ENCODE measurements at places on chromosomes 11 and 22.

DNA sequence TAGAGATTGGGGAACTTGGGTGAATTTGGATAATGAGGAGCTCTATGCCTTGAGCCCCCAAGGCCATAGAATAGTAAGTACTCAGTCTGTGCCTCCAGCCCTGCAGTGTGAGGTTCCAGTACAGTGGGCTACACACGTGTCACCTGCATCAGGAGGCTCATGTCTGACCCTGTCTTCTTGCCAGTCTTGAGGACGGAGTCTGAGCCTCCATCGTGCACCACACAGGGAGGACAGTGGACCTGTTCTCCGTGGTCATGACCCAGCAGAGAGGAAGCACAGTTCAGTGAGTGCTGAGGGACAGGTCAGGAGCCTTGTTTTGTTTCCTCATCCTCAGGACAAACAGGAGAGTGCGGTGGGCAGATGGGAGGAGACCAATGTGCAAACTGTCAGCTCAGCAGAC, 30.8 kb downstream of the RPS13 start:
- no peak for DNase-seq

DNA sequence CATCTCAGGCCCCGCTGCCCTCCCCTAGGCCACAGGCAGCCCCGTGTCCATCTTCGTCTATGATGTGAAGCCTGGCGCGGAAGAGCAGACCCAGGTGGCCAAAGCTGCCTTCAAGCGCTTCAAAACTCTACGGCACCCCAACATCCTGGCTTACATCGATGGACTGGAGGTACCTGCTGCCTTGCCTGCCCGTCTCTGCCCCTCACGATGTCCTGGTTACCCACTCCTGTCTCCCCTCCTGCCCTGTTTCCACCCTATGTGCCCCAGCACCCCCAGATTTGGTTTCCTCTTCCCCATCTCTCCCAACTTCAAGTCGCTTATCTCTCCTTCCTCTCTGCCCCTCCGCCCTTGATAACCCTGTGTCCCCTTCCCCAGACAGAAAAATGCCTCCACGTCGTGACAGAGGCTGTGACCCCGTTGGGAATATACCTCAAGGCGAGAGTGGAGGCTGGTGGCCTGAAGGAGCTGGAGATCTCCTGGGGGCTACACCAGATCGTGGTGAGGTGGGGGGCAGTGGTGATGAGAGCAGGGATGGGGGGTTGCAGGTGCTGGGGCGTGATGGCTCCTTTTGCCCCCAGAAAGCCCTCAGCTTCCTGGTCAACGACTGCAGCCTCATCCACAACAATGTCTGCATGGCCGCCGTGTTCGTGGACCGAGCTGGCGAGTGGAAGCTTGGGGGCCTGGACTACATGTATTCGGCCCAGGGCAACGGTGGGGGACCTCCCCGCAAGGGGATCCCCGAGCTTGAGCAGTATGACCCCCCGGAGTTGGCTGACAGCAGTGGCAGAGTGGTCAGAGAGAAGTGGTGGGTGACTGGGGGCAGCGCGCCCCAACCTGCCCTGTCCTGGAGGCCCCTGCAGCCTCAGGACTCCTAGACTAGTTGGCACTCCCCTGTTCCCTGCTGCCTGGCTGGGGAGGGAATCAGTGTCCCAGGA, 930 bp downstream of the SCYL1 start:
- no peak for DNase-seq

DNA sequence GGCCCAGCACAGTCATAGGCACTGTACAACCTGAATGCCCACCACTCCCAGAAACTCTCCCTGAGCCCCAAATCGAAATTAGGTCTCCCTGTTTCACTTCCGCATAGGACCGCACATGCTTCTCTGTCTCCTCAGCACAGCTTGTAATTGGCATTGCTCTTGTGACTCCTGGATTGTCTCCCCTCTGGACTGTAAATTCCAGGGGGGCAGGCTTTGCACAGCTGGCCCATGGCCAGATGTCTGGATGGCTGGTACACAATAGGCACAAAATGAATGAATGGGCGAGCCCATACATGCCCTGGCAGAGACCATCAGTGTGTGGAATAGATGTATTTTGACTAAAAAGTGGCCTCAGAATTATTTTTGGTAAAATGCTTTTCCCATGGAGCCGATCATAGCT, 63.3 kb upstream of the PHF21B start:
- DNase-seq = no peak

DNA sequence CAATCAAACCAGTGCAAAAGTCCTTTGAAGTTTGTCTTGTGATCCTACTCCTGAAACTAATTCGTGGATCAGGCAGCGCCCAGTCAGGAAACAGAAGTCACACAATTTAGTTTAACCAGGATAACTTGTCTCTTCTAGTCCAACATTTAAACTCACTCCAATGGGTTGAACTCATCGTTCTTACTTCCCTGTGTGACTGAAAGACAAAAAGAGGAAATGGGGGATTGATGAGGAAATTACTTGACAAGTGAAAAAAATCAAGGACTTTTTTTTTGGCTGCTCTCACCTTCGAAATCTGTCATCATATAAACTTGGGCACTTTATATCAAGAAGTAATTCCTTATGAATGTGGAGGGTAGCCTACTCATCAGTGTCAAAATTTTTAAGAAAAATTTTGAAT, 78.4 kb downstream of the HSD17B12 start:
- no peak for DNase-seq

DNA sequence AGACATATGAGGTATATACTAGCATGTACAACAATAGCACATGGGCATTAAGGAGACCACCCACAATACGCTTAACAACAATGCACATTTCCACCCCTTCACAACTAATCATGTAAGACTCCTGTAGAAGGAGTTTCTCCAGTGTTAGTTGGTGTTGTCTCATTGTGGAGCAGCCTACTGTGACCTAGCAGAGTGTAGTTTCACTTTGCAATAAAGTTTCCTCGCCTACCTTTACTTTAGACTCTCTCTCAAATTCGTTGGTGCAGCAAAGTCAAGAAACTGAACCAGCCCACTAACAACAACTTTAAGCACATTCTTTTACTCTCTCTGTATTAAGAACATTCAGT, 863.6 kb downstream of the FAM181B start:
- no peak for DNase-seq

- no peak for DNase-seq
Observed at GRCh38 chr11:120893440-120894201, 130.3 kb upstream of the TBCEL start.

DNA sequence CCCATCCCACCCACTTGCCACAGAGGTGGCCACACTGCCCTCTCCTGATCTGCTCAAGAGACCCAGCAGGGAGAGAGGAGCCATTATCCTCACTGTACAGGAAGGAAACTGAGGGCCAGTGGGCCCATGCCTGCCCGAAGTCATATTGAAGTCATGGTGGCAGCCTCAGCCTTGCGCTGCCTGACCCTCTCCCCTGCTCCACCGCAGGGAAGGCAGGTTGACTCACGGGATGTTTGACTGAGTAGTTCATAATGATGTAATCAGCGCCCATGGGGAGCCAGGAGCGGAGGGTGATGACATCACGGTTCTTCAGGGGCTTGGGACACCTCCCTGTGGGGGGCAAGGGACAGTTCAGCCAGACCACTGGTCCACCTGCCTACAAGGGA, 6.1 kb upstream of the ARAP1 start:
- DNase-seq = no peak

GRCh38 chr11:97638641-97639224, 1248.9 kb downstream of the JRKL start:
- no peak for DNase-seq

DNA sequence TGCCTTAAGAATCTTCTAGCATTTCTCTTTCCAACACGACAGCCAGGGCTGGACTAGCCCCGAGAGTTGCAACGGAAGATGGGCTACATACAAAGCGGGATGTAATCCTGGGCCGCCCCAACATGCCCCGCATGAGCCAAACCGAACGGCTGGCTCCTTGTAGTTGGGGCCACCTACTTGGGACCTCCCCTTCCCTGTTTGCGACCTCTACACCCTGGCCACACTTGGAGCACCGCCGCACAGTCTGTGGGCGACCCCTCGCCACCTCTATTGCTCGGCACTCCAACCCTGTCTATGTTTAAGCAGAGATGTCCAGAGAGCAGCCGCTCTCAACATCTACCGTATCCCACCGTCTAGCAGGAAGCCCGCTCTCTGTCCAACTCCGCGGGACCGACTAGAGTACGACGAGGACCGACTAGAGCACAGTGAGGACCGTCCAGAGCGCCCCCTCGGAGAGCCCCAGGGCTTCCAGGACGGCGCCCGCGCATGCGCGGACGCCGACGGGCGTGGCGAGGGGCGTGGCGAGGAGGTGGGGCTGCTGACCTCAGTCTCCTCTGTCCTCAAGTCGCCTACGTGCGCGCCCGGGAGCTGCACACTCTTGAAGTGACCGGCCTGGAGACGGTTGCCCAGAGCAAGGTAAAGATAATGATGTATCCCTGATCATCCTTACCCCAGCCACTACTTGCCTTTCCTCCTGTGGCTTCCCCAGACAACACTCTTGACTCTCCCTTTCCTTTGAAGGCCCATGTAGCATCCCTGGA, 32.3 kb downstream of the NEAT1 start:
- peak; percentile 95 for DNase-seq

DNA sequence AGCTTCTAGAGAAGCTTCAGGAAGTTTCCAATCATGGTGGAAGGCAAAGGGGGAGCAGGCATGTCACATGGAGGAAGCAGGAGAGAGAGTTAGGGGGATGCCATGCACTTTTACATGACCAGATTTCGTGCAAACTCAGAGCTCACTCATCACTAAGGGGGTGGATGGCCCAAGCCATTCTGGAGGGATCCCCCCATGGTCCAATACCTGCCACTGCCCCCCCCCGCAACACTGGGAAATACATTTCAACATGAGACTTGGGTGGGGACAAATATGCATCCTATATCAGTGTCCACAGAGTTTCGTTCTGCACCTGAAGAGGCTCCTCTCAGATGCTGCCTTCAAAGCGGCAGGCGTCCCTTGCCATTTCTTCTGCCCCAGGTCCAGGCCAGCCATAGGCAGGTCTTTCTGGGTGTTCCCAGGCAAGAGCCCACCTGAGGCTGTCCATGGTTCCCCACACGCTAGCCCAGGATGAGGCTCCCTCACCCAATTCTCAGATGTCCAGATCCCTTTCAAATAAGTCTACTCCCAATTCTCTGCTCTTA, 1344.3 kb downstream of the TBC1D22A start:
- no peak for DNase-seq

All from activated CD8-positive, alpha-beta memory T cell treated with anti-CD3 and anti-CD28 coated beads for 24 hours (primary cell).